ENCODE measurements at places on chromosomes 7 and 10.

DNA sequence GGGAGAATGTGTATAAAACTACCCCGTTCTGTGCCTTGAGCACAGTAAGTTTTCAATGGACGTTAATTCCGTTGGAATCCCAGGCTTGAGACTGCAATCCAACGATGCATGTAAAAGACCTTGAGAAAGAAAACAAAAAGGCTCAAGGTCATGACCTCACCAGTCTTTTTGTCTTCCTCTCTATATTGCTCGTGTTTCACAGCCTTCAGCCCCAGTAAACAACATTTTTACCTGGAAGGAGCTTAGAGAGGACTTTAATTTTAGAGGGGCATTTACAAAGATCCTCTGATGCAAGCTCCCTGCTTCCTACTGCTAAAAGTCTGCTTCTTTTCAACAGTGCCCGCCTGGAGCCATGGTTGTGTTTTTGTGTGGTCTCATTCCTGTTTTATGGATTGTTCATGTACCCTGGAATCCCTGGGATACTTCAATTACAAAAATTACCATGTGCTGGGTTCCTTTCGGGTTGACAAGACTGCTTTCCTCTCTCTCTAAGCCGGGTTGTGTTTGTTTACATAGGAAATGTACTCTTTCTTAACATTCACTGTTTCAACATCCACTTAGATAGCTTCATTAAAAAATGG lies 320.1 kb upstream of the NFE2L3 start:
- no peak for DNase-seq

DNA sequence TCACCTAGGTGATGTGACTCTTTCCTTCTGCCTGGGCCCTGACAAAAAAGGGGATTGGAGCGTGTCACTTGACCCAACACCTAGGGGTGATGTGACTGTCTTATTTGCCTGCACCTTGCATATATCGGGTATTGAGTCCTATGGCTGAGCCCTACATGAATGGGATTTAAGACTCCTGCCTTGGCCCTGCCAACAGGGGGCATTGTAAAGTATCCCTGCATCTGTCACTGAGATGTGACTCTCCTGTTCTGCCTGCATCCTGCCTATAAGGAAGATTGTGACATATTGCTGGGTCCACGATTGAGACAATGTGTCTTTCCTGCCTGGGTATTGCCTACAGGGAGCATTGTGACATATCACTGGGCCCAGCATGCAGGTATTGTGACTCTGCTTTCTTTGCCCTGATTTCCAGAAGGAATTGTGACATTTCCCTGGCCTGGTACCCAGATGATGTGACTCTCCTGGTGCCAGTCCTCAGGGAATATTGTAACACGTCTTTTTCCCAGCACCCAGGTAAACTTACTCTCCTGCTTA lies 14.2 kb upstream of the ZNF107 start:
- no peak for DNase-seq

DNA sequence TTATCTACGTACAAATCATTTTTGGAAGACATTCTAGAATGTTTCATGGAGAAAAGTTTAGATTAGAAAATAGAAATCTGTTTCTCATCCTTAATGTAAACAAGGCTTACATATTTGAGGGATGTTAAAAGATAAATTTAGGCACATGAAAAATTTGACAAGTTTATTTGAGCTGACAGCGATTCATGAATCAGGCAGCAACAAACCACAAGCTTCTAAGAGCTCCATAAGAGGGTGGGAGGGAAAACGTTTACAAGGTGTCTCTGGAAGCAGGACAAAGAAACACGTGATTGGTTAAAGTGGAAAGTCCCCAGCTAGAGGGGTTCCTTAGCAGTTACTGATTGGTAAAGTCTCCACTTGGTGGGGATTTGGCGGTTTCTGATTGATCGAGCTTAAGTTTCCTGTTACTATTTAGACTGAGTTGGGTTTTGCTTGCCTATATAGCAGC lies 228.9 kb upstream of the PITRM1 start:
- DNase-seq: peak; percentile 82

DNA sequence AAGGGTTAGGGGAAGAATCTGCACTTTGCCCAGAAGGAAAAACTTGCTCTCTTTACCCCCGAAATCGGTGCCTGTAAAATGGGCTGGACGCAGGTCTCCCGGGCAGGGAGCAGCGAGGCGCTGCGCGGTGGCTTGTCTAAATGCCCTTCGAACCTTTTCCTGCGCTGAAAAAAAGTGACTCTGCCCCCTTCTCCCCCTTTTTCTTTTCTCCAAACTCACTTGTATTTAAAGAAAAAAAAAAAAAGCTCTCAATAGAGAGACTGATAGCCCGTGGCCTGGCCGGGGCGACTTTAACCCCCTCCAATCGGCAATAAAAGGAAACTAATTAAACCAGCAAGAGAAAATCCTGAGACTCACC lies 286 bp downstream of the SP8 start:
- no peak for DNase-seq

- DNase-seq: no peak
Observed at GRCh38 chr7:34727464-34727995, 69.5 kb downstream of the NPSR1 start.

DNA sequence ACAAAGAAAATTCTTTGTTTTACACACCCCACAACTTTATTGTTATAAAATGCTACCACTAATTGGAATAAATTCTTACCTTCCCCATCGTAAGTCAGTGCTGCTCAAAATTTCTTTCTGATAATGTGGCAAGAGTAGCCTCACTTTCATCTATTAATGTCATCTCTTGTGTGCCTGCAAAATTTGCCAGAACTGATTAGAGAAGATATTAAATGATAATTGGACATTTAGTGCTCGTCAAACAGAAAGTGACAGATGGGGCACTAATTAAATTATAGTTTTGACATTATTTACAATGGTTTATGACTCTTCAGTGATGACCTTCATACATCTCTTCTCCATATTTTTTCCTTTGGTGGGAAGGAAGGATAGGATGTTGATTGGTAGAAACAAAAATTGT lies 690.9 kb downstream of the NXPH1 start:
- no peak for DNase-seq

DNA sequence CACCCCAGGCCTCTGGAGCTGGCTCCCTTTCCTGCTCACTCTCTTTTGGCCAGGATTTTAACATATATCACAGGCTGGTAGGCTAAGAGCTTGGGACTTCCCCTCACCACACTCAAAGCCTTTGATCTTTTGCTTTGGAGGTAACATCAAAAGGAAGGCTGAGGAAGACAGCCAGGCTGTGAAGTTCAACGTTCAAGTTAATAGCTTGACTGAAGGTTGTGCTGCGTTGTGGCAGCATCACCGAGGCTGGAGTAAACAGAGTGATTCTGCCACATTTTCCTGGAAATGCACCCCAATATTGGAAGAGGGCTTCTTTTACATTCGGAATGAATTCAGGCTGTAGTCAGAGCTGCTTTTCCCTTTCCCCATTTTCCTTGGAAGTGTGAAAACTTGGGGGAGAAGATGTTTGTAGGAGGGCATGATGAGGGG lies 57.3 kb downstream of the TCF7L2 start:
- DNase-seq: no peak

DNA sequence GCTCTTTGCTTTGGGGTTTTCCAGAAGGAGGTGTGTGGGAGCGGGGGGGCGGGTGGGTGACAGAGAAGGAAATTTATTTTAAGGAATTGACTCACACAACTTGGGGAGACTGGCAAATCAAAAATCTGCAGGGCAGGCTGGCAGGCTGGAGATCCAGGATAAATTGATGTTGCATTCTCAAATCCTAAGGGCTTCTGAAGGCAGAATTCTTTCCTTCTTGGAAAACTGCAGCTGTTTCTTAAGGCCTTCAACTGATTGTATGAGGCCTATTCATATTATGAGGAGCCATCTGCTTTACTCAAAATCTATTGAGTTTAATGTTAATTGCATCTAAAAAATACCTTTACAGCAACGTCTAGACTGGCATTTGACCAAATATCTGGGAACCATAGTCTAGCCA lies 1528.8 kb upstream of the LRRTM3 start:
- DNase-seq: no peak

GRCh38 chr7:40544221-40544723 lies 409.5 kb downstream of the SUGCT start:
- no peak for DNase-seq

- no peak for DNase-seq
Observed at GRCh38 chr7:29350351-29350750, 155.8 kb downstream of the CHN2 start.

DNA sequence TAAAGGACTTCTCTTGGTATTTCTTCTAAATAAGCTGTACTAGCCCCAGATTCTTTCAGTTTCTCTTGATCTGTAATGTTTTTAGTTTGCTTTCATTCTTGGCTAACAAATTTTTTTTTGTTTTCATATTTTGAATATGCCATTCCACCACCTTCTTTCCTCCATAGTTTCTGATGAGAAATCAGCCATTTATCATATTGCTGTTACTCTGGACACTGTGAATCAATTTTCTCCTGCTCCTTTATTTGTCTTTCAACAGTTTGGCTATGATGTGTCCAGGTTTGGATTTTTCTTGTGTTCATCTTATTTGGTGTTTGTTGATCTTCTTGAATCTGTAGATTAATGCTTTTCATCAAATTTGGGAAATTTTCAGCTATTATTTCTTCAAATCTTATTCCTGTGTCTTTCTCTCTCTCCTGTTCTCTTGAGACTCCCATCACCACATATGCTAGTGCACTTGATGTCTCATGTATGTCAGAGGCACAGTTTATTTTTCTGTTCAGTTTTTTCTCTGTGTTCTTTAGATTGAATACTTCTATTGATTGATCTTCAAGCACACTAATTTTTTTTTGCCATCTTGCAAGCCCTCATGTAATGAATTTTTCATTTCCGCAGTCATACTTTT lies 15.0 kb downstream of the ELFN1 start:
- no peak for DNase-seq

DNA sequence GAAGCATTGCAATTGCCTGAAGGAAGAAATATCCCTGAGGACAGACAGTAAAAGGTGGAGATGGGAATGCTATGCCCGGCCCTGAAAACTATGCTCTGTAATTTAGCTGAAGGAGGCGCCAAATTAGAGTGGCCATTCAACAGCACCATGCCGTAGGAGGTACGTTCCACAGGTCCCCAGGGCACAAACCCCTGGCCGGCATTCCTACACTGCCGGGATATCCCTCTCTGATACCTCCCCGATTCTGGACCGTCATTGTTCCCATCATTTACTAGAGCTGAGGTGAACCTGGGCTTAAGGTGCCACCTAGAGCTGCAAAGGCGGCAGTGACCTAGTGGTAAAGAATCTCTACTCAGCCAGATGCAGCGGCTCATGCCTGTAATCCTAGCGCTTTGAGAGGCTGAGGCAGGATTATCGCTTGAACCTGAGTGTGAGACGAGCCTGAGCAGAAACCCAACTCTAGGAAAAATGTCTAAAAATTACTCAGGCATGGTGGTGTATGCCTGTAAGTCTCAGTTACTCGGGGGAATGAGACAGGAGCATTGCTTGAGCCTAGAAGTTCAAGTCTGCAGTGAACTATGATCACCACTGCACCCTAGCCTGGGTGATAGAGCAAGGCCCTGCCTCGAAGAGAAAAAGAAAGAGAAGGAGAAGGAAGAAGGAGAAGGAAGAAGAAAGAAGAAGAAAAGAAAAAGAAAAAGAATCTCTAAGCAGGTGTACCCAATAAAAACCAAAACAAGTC lies 53.0 kb upstream of the TNKS2 start:
- no peak for DNase-seq

DNA sequence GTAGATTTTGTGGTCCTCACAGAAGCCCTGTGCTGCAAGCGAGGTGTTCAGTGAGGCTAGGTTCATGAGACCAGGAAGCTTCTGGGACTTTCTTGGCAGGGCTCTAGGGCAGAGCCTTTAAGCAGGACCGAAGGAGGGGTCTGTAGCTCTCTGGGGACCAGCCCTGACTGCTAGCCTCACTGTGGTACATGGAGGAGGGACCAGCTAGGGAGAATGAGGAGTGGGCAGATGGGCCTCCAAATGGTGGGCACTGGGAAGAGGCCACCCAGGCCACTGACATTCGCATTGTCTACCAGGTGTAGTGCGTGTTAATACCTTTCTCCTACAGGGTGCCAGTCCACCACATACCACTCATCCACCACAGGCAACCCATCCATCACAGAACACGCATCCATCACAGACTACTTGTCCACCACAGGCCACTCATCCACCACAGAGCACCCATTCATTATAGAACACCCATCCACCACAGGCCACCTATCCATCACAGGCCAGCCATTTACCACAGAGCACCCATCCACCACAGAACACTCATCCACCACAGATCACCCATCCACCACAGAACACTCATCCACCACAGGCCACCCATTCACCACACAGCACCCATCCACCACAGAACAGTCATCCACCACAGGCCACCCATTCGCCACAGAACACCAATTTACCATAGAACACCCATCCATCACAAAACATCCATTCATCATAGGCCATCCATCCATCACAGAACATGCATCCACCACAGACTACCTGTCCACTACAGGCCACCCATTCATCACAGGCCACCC lies 31.6 kb upstream of the ZNF488 start:
- DNase-seq: no peak
